ENCODE measurements at places on chromosomes 6 and 20. TPM values are rescaled to one million over a fixed set of nuclear protein-coding genes. Genes with fewer than 3 reads are reported as not detected.

The CPXM1 gene
- polyA plus RNA-seq = 2.5 TPM

The PSORS1C1 gene
- polyA plus RNA-seq = 4.3 TPM

The ASIP gene
- polyA plus RNA-seq = 0.07 TPM

The BHLHE23 gene
- polyA plus RNA-seq = not detected

The MMUT gene
- polyA plus RNA-seq = 9.7 TPM

The ARMH2 gene
- polyA plus RNA-seq = not detected

The SLC24A3 gene
- polyA plus RNA-seq = 7.3 TPM

The TP53RK gene
- 9.9 TPM for polyA plus RNA-seq

The SS18L1 gene
- 5.5 TPM for polyA plus RNA-seq

The TXLNB gene
- polyA plus RNA-seq = 0.16 TPM

The SEL1L2 gene
- not detected for polyA plus RNA-seq

The ERMARD gene
- 49.9 TPM for polyA plus RNA-seq

The ARMC12 gene
- polyA plus RNA-seq = 0.27 TPM

The FNDC11 gene
- polyA plus RNA-seq = 0.07 TPM

The PGC gene
- polyA plus RNA-seq = 13.4 TPM

The ZCCHC3 gene
- 6.2 TPM for polyA plus RNA-seq

The SPAG4 gene
- polyA plus RNA-seq = 3.8 TPM

The NMBR gene
- not detected for polyA plus RNA-seq

The C20orf141 gene
- not detected for polyA plus RNA-seq

The ADGRF4 gene
- 8.2 TPM for polyA plus RNA-seq

The SYTL3 gene
- 2.6 TPM for polyA plus RNA-seq

The RAET1L gene
- polyA plus RNA-seq = 75.3 TPM

The PRR18 gene
- polyA plus RNA-seq = not detected

The FAXC gene
- polyA plus RNA-seq = 3.5 TPM
